ENCODE measurements at places on chromosomes 12 and 14.

DNA sequence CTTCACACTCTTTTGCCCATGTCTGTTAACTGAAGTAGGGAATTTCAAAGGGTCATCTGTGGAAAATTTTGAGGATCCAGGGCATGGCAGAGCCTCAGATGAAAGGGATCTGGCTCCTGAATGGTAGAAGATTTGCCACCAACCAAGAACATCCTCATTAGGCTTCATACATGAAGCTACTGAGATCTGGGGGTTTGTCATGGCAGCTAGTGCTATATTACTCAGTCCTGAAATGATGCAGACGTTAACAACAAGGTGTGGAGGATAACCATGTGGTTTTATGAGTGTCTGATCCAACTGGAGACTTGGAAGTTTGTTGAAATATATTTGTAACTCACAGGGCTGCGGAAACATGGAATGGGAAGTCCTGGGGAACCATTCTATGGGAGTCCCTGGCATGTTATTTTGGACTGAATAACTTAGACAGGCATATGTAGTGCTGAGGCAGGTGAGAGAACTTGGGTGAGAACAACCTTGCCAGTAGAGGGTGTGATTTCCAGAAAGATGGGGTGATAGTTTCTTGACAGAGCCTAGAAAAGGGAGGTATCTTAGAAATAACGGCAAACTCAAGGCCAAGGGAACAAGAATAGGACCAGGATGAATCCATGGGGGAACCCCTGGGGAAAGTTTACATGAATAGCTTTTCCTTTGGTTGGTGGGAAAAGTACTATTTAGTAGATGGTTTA lies 42.0 kb upstream of the C12orf75 start:
- DNase-seq = no peak

- no peak for DNase-seq
Observed at GRCh38 chr12:4643747-4644146, 5.1 kb downstream of the AKAP3 start.

- DNase-seq = no peak
Observed at GRCh38 chr12:79717006-79717405, 26.2 kb upstream of the PAWR start.

GRCh38 chr12:132125736-132126135 lies 18.4 kb downstream of the DDX51 start:
- DNase-seq = no peak

DNA sequence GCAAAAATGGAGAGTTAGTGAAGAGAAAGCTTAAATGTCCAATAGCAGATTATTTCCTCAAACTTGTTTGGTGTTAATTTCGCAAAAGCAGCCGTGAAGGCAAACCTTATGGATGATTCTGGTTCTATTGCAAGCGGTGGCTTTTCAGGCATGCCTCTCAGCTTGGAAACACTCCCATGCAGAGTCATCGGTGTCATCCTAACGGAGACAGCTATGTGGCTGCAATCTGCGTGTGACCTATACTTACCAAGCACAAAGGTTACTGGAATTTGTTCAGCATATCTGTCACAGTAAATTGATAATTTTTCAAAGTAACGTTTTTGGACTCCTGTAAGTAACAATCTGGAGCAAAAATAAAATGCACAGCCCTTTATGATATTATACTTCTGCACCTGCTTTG lies 5.0 kb downstream of the BEST3 start:
- DNase-seq = no peak

GRCh38 chr12:75623631-75624154 lies 112.3 kb upstream of the KRR1 start:
- peak; percentile 10 for DNase-seq

- no peak for DNase-seq
Observed at GRCh38 chr12:111027431-111027830, 107.1 kb upstream of the MYL2 start.

DNA sequence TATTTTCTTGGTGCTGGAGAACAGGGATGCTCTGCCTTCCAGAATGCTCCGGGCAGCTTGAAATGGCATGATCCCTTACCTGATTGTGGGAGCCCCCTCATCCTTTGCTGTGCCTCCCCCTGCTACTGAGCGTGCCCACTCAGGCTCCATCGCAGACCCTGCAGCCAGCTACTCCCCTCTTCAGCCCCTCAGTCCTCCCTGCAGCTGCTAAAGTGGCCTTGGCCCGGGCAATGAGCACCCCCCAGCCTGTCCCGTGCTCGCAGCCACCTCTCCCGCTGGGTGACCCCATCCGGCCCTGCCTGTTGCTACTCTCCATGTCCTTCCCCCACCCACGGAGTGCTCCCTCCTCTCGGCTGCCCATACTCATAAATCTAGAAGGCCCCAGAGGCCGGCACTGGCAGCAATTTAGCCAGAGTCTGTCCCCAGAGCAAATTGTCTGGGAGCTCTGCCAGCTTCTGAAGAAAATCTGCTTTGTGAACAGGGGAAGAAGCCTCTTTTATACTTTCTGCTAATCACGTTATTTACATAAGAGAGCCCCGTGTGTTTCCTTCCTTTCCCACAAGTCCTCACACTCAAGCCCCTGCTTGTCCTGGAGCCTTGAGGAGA lies 143.7 kb upstream of the FRMD6 start:
- no peak for DNase-seq

DNA sequence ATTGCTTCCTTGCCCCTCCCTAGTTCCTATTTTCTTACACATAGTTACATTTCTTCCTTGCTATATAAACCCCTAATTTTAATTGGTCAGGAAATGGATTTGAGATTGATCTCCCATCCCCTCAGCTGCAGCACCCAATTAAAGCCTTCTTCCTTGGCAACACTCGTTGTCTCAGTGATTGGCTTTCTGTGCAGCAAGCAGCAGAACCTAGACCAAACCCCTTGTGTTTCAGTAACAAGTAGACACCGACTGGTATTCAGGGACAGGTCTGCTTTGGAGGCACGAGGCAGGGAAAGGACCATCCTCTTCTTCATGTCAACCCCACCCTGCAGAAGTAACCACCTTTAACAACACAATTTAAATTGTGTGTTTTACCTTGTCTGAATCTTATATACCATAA lies 152.6 kb downstream of the RPAP3 start:
- no peak for DNase-seq

- no peak for DNase-seq
Observed at GRCh38 chr12:56338308-56339157, at the start of gene IL23A. TSS of gene IL23A (plus strand) at chr12:56338884. CDS start at chr12:56339045, 161 bp downstream.

GRCh38 chr12:112916270-112916669 lies 9.5 kb downstream of the OAS1 start:
- no peak for DNase-seq

GRCh38 chr12:64160711-64161060 lies 61.4 kb downstream of the KICS2 start:
- DNase-seq = no peak

GRCh38 chr14:103161054-103161397 lies 37.8 kb downstream of the TNFAIP2 start:
- DNase-seq = no peak

- no peak for DNase-seq
Observed at GRCh38 chr14:105056303-105056831, 8.9 kb downstream of the GPR132 start.

DNA sequence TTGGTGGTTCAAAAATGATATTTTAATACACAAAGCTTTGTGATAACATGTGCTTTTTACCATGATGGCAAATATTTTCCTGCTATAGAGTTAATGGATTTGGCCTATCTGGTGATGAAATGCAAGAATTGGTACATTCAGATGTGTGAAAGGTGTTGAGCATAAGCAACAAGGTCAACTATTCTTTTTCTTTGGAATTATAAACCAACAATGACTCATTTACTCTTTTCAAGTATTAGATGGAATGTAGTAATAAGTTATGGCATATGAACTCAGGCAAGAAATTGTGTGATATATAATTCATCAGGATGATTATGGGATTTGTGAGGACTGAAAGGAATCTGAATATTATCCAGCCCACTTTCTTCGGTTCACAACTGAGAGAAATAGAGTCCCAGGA lies 471.4 kb downstream of the ETNK1 start:
- DNase-seq = no peak

DNA sequence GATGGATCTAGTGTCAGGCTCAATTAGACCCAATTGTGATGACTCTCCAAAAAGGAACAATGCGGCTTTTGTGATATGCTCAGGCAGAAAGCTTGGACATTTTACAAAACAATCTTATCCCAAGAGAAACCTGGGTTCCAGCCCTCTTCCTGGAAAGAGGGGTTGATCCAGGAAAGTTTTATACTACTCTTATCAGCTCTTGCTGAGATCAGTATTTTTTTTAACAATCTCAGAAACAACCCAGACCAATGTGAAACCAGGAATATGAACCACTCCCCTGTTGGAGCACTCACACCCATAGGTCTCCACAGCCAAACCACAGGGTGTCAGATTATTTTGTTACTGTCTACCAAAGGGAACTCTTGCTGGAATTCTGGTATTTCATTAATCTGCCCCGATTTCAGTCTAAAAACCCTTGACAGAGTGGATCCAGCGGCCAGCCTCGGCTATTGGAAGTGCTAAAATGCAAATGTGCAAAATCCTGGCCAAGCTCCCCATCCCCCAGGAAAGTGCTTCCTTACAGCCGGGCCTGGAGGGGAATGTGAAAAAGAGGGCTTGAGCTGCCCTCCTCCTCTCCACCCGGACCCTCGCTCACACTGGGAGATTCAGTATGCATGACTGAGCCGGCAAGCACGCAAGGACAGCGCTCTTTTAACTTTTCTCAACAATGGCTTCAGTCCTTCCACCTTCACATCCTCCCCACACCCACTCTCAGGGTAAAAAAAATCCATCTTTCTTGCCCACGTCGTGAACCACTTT lies 4.0 kb downstream of the FBXL14 start:
- DNase-seq = no peak

GRCh38 chr14:33386781-33387180 lies 448.1 kb downstream of the NPAS3 start:
- no peak for DNase-seq

DNA sequence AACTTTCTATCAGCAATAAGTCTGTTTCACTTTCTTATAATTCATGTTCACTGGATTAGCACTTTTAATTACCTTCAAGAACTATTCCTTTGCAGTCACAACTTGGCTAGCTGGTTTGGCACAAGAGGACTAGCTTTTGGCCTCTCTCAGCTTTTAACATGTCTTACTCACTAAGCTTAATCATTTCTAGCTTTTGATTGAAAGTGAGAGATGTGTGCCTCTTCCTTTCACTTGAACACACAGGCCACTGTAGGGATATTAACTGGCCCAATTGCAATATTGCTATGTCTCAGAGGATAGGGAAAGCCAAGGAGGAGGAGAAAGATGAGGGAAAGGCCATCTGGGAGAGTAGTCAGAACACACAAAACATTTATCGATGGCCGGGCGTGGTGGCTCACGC lies 92.7 kb downstream of the PRICKLE1 start:
- DNase-seq = no peak

- DNase-seq = no peak
Observed at GRCh38 chr12:102356690-102357089, 123.7 kb downstream of the IGF1 start.

- DNase-seq = peak; percentile 43
Observed at GRCh38 chr12:116885491-116885890, 4.2 kb upstream of the HRK start.

DNA sequence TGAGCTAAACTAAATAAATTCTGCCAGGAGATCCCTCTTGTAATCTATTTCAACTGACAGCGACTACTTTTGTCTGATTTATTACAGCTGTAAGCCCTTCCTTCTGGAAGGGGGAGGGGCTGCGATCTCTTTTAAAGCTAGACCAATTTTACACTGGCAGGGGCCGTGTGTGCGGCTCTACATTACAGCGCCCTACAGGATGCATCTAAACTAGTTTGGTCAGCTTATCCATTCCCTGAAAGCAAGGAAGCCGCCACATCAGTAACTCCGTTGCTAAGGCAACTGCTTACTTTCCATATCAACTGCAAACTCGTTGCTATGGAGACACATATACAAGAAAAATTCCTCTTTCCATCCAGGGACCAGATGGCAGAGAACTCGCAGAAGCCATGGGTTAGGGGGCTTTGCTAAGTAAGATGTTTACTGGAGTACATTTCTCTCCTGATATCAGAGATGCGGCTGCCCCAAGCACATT lies 17.4 kb downstream of the FOXN3 start:
- DNase-seq = no peak

- no peak for DNase-seq
Observed at GRCh38 chr12:111448846-111449790, 43.4 kb downstream of the SH2B3 start.

DNA sequence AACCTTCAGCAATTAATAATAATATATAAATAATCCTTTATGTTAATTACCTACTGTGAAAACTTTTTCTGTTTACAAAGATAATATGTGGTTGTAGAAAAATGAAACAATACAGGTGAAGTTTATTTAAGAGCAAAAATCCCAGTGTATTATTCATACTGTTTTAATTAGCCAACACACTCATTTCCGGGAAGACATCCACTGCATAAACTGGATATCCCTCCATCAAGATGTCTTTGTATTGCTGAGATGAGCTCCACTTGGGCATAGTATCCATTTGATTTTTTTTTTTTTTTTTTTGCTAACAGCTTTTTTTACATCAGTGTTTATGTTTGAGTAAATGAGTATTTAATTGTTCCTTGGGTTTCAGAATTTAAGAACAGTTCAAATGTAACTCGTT lies 13.7 kb upstream of the DERA start:
- no peak for DNase-seq

- peak; percentile 77 for DNase-seq
Observed at GRCh38 chr12:42698213-42698612, 108.7 kb upstream of the PRICKLE1 start.

- DNase-seq = peak; percentile 42
Observed at GRCh38 chr12:101697197-101697929, at the start of gene CHPT1. TSS of gene CHPT1 (plus strand) at chr12:101697640. CDS start at chr12:101697862, 222 bp downstream.

DNA sequence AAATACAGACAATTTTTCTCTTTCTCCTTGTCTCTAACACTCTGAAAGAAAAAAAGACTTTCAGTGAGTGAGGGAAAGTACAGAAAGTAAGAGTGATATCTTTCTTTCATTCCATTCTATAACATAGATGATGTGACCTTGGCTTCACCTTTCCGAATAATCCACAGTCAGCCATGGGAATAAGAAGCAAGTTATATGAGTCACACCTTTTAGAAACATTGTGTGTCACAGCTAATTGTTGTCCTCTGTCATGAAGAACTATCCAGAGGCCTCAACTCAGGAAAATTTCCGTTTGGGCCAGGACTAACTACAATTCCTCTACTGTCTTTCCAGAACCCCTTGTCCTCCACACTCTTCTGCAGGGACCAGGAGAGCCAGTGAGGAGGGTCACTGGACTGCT lies 209.7 kb upstream of the FAR2 start:
- DNase-seq = no peak

DNA sequence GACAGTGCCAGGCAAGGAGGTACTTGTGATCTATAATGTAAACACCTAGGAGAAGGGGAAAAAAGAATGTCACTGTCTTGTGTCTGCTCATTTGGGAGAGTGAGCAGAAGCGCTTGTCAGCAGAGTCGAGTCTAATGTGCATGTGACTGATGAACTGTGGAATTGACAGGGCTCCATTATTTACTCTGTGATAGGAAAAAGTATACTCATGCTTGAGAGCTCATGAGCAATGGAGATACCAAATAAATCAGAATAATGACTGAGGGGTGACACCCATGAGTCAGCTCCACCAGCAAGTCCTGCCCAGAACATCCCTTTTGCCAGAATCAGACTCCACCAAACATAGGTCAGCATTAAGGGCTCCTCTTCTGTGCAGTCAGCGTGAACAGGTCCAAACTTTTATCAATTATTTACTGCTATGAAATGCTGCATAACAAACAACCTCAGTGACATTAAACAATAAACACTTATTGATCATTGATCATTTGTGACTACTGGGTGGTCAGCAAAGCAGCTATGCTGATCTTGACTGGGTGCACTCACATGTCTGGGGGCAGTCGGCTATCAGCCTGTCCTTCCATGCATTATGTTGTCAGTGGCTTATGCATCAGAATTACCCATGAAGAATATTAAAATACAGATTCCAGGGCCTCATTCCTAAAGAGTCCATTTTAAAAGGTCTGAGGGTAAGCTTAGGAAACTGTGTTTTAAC lies 29.2 kb upstream of the WSCD2 start:
- DNase-seq = no peak

GRCh38 chr12:108260969-108261368 lies 78.1 kb downstream of the CMKLR1 start:
- DNase-seq = no peak

All from AML-193 (cell line).